ENCODE measurements at places on chromosomes 5 and 9.

- DNase-seq: no peak
These were observed 352.4 kb downstream of the IRX2 start for GRCh38 chr5:2399096-2399495.

- no peak for DNase-seq
These were observed 92.7 kb downstream of the VCAN start for GRCh38 chr5:83564069-83564749.

DNA sequence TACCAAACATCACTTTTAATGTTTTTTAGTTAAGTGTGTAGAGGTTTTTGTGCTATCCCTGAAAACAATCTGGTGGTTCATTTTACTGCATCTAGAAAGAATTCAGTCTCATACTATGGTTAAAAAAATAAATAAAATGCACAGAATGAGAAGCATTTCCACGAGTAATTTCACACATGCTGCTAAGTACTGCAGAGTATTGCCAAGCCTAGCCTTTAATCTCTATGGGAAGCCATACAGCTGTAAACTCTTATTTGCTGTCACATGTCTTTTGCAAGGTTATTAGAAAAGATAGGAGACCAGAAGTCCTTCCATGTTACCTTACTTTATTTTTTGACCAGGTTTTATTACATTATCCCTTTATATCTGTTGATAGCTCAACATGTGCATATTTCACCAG, 37.6 kb upstream of the MAN2A1 start:
- DNase-seq: no peak

DNA sequence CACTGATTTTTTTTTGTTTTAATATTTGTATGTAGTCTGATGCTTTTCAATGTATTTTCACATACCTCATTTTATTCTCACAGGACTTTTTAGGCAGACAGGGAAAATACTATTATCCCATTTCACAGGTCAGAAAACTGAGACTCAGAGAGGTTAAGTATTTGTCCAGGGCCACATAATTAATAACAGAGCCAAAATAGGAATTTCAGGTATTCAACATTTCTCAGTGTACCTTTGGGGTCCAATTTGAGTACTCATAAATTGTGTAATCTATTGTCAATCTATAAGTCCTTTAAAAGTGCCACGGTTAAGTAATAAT, 120.7 kb upstream of the GRHPR start:
- DNase-seq: no peak

GRCh38 chr5:105922574-105922973, 1748.2 kb downstream of the EFNA5 start:
- no peak for DNase-seq

DNA sequence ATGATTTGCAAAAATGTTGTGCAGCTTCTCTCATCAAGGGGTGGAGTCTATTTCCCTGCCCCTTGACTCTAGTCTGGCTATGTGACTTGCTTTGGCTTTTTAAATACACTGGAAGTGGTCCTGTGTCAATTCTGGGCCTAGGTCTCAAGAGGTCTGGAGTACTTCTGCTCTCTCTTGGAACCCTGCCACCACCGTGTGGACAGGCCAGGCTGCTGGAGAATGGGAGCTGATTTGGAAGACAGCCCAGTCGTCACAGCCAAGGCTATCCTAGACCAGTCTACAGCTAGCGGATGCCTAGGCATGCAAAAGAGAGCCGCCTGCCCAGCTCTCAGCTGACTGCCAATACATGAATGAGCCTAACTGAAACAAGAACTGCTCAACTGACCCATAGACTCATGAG, 56.7 kb upstream of the CLINT1 start:
- DNase-seq: no peak

DNA sequence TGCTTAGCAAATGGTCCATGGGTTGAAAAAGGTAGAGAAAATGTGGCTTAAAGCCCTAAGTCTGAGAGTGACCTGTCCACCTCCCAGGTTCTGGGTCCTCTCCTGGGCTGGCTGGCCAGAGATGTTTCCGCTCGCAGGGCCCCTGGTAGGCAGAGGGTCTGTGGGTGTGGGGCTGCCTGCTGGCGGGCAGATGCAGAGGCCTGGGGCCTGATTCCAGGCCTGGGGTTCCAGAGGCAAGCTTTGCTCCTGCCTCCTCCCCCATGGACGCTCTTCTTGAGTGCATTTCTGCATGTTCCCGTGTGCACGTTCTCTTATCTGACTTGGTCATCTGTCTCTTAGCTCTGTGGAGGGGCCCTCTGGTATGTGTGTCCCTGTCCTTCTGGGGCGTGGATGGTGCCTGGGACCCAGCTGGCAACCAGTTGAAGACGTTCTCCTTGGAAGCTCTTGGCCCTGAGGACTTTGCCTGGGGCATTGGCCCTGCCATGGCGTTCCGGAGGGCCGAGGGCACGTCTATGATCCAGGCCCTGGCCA, 3.8 kb downstream of the MIGA2 start:
- DNase-seq: no peak

DNA sequence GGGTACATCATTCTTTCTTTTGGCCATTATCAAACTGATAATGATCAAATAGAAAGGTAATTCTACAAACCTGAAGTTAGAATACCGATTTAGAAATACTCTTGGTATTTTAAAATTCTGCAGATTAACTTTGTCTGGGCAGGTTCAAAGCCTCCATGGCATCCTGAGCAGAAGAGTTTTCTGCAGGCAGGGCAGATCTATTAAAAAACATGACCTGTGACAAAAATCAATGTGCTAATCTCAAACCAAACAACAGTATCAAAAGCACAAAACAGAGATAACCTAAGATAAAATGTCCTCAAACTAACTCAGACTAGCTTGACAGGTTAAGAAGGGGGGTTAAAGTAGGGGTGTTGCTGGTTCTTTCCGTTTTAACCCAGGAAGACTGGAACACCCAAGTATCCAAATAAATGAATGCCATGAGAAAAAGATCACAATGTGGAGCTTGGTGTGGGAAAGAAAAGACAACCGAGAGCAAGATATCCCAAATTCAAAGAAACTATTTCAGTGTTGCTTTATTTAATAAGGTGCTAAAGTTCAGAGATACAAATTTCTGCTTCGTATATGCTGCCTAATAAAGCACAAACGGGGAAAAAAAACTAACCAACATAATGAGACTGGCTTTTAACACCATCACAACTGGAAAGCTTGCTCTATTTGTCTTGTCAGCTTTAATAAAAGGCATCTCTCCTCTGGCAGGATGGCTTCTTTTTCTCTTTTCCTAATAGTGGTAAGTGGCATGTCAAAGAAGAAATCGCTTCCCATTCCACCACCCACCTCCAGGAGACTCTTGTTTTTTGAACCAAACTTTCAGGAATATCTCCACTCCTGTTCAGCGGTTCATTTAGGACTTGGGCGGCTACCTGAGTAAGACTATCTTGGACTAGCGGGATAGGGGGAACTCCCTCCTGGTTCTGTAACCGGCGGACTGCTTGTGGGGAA, 2.3 kb downstream of the EFNA5 start:
- no peak for DNase-seq

- no peak for DNase-seq
These were observed 36.7 kb upstream of the TIFAB start for GRCh38 chr5:135488727-135489465.
